ENCODE measurements at places on chromosomes 1 and 21.

- no peak for DNase-seq
Measured at GRCh38 chr1:189804352-189804751, 673.3 kb downstream of the BRINP3 start.

- DNase-seq, result peak; percentile 88
Measured at GRCh38 chr1:156480411-156481192, 20.0 kb downstream of the MEF2D start.

DNA sequence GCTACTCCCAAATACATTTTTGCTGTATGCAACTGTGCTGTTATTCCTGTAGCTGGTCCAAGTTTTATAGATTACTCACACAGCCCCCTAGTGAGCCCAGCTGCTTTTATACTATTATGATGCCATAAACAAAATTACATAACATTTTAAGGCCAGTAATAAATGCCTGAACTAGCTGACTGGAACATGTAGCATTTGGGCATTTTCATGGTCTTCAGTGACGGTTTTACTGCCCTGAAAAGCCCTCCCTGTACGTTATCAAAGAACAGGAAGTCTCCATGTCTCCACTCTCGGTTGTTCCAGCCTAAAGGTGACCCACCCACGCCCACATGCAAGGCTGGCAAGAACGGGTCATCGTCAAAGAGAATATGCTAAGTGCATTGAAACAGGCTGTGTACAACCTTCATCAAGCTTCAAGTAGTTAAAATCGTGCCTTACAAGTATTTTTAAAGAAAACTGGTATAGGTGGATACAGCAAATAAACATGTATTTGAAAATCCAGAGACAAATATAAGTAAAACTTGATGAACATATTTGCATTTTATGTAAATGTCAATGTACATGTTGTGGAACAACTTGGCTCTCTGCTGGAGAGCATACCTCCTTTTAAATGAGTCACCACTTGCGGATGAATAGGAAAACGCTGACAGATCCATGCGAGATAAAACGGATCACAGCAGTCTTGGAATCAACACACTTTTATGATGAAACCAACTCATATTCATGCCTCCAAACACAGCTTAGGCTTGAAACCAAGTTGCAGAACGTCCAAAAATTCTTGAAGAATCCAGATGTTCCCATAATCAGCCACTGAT lies 520.5 kb downstream of the SMYD3 start:
- no peak for DNase-seq

GRCh38 chr1:153465811-153466636 lies 5.6 kb upstream of the S100A7 start:
- DNase-seq, result peak; percentile 62

GRCh38 chr1:1894354-1895059 lies 3.6 kb upstream of the GNB1 start:
- DNase-seq, result no peak

GRCh38 chr1:53176452-53177208 lies 20.0 kb upstream of the CPT2 start:
- DNase-seq, result no peak

- no peak for DNase-seq
Measured at GRCh38 chr21:46435786-46436227, 22.9 kb upstream of the DIP2A start.
